T-helper 9 cell (primary cell): ENCODE measurements at places on chromosomes 11 and 22.

DNA sequence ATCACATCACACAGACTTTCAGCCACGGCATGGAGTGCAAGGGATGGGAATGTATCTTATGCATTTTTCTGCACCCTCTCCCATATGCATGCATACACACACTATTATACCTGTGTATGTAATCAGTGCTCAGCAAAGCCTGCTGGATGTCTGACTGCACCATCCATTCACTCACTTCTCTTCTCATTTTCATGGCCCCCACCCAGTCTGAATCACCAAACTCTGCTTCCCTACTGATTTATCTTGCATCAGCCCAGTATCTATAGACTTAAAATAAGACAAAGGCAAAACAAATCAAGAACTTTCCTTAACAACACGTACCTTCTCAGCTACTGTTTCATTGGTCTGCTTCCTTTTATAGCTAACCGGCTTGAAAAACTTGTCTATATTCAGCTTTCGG lies 21.6 kb downstream of the DBX1 start:
- DNase-seq = no peak

DNA sequence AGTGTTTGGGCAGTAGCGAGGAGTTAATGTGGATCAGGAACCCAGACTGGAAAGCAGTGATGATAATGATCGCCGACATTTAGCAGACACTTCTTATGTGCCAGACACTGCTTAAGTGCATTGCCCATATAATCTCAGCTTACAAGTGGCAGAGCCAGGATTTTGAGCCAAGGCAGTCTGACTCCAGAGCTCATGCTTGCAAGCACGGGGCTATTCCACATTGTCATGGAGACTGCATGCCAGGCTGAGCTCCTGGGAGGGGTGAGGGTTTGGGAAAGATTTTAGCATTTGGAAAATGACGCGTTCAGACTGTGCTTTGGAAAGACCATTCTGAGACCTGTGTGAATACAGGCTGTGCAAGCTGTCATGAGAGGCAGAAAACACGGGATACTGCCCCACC lies 302.7 kb downstream of the DDX10 start:
- no peak for DNase-seq

DNA sequence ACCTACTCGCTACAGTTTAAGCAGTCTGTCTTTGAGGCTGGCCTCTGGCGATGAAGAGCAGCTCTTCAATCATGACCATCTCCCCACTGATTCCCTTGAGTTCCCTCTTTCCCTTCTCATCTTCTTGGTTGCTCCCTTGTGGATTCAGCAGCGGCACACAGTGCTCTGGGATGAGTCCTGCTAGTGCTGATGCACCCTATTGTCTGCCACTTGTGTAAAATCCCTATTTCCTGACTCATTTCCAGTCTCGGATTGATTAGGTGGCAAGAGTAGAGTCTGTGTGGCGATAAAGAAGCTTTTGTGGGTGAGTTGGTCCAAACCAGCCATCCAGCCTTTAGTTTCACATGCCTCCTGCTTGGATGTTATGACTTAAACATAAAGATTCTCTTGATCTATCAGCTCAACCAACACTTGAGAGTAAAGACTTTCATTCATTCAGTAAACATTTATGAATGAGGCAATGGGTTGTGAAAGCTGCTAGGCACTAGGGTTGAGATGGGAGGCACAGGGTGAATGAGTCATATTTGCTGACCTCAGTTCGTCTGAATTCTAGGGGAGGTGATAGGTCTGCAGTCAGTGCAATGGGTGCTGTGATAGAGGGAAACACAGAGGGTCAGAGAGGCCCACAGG lies 219.4 kb upstream of the RAG2 start:
- no peak for DNase-seq

DNA sequence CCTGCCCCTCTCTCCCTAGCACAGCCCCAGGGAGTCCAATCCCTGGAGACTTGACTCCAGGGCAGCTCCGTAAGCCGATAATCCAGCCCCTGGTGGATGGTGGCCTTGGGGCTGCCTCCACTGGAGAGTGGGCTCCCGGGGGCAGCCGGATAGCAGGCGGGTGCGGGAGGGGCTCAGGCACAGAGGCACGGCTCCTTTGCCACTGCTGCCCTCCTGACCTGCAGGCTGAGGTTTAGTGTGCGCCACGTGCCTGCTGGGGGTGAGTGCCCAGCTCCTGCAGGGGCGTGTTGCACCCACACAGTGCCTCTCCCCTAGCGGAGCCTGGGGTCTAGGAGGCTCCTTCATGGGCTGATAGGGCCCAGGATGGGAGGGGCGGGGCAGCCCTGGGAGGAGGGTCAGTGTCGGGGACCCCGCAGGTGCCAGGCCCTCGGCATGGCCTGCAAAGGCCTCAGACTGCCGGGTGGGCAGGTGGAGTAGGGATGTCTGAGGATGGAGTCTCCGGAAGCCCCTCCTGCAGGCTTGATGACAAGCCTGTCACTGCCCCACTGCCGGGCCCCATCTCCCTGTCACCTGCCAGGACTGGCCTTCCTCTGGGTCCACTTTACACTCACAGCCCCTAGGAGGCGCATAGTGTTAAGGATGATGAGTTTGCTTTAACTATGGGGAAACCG lies 5.6 kb downstream of the DUSP8 start:
- no peak for DNase-seq

DNA sequence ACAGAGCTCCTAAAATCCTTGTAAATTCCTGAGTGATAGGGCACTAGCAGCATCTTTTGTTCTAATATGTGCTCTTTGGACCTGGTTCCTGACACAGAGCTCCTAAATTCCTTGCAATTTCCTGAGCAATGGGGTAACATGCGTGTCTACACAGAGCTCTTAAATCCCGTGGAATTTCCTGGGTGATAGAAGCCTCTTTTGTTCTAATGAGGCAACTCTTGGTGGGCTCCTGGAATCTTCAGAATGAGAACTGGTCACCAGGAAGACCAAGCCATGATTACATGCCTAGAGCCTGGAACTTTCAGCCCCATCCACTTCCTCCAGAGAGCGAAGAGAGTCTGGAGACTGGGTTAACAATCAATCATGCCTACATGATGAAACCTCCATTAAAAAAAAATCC lies 19.0 kb downstream of the RSF1 start:
- DNase-seq = no peak
